Pancreas (tissue), 10 donors: ENCODE measurements at places on chromosomes 2 and 18. TPM values are rescaled to one million over a fixed set of nuclear protein-coding genes. Genes with fewer than 3 reads are reported as not detected.

The LTBP1 gene
- total RNA-seq, result 0.83 TPM

The MYO5B gene
- 11.4 TPM for total RNA-seq

The ORC4 gene
- 14.8 TPM for total RNA-seq

The TUBA3D gene
- not detected for total RNA-seq

The ERFE gene
- total RNA-seq, result 0.29 TPM

- no peak for DNase-seq
Measured at GRCh38 chr2:71566372-71566771, 113.0 kb downstream of the DYSF start.

GRCh38 chr2:199739413-199740110, 111.4 kb downstream of the FTCDNL1 start:
- peak; percentile 20 for DNase-seq

DNA sequence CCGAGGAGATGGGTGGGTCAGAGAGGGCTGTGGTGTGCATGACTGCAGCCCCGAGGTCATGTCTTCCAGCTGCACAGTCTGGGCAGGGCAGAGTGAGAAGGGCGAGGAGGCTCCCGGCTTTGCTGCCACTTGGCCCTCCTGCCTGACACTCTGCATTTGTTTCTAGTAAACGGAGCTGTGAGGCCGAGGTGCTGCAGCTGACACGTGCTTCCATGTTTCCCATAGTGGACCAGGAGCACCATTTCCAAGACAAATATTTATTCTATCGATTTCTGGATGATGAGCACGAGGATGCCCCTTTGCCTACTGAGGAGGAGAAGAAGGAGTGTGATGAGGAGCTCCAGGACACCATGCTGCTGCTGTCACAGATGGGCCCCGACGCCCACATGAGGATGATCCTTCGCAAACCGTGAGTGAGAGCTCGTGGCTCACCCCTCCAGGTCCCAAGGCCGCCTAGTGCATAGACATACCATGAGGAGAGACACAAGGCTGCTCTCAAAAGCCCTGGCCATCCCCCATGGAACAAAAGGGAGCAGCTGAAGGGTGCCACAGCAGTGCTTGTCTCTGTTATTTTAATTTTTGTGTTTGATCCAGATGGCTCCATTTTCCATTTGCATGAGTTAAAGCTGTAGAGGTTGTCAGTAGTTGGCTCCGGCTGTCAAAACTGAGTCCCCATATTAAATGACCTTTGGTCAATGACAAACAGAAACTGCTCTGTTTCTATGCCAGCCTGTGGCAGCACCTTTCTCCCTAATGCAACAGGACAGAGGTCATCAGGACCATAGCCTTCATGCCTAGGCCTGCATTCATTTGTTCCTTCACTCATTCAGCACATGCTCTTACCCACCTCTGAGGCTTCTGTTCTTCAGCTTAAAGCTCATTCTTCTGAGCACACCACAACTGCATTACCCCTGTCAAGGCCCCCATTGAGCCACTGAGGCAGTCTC, 108.3 kb upstream of the MAP3K20 start:
- no peak for DNase-seq

DNA sequence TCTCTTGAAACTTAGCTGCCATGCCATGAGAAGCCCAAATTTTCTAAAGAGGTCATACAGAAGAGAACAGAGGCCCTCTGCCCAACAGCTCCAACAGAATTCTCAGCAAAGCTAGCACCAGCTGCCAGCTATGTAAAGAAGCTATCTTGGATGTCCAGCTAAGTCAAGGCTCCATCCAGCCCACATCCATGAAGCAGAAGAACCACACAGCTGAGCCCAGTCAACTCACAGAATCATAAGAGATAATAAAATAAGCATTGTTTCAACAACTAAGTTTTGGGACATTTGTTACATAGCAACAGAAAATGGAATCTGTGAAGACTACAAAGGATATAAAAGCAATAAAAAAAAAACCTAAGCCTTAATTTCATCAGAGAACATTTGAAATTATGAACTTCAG, 434.3 kb downstream of the TXNL1 start:
- no peak for DNase-seq

- DNase-seq, result no peak
Measured at GRCh38 chr2:160484859-160485520, 8.6 kb downstream of the RBMS1 start.

DNA sequence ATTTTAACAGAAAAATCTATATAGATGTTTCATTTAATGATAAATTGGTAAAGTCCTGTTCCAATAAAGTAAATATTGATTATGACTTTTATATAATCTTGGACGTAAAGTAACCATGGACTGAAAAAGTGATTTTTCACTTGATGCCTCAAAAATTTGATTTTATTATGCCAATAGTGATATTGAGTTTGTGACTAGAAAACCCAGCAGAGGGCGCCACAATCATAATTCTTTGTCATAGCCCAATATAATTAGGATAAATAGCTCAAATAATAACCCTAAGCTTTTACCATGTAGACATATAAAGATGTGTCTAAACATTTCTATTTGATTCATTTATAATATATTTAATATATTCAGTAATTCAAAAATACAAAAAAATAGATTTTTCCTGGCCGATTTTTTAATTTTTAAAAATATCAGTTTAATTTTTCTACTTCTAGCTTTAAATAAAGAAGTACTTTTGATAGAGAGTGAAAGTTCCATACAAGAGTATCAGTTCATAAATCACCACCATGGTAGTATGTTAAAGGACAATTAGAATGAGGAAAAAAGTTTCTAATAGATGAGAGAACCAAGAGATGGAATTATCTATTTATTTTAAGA, 30.7 kb downstream of the CAMKMT start:
- DNase-seq, result no peak

GRCh38 chr2:1995987-1996386, 251.7 kb upstream of the PXDN start:
- no peak for DNase-seq

DNA sequence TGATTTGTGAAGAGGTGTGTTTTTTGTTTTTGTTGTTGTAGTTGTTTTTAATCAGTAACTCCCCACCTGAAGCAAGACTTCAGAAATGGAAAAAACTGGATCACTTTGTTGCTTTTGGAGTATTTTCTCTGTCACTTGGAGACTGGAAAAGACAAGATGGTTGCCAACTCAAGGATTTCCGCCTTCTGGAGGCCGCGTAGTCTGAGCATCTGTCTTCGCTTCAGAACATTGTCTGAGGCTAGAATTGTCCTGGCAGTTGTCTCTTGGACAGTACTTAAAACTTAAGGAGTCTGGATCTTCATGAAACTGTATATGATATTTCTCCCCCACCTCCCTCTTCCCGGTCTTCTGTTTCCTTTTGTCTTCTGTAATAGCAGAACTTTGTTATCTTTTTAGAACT, 67.7 kb downstream of the ARHGAP28 start:
- no peak for DNase-seq

- no peak for DNase-seq
Measured at GRCh38 chr2:85175369-85176299, 42.4 kb downstream of the TCF7L1 start.

DNA sequence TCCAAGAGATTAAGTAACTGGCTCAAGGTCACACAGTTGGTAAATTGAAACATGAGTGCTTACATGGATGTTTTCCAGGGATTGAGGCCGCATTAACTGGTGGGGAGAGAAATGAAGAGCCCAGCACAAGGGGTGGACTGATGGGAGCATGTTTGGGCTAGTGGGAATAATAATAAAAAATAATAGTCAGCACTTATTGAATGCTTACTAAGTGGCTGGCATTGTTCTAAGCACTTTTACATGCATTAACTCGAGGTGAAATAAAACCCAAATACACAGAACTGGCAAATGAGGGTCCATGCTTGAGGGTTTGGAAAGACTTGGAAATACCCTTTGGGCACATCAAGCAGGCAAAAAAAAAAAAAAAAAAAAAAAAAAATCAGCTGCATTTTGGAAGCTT, 34.0 kb upstream of the CDK5R2 start:
- no peak for DNase-seq

DNA sequence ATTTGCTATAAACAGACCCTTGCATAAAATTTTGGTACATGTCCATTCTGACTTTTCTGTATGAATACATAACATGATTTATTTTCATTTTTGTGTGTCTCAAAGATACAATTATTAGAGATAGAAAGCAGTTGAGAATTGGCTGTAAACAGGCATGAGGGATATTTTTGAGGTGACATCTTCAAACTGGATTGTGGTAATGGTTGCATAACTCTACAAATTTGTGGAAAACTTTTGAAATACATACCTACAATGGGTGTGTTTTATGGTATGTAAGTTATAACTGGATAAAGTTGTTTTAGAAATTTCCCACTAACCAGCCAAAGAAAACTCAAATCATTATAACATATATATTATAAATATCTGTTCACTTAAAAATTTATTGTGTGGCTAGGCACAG, 39.6 kb downstream of the GREB1L start:
- DNase-seq, result no peak

GRCh38 chr18:78006774-78007260, 757.2 kb downstream of the GALR1 start:
- DNase-seq, result no peak

- no peak for DNase-seq
Measured at GRCh38 chr2:241375300-241375699, 19.2 kb downstream of the FARP2 start.

DNA sequence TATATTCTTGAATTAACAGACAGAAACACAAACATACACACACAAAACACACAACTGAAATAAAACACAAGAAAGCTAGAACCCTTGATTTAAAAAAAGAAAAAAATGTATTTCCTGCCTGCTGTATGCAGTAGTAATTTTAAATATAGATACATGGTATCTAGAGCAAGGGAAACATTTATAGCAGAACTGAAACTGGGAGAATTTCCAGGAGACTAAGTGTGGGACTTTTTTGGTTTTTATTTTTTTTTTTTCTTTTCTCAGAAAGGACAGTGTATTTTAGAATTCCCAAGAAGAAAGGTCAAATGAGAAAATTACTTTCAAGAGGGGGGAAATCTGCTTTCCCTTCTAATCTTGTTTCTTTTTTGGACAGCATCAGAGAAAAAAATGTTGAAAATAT, 558.9 kb upstream of the PKDCC start:
- DNase-seq, result no peak
